ENCODE measurements at places on chromosomes 12 and 14.

GRCh38 chr12:33942172-33942571 is 80.1 kb upstream of the ALG10 start:
- no peak for DNase-seq

- DNase-seq = no peak
Observed at GRCh38 chr12:25242981-25243679, 7.6 kb downstream of the KRAS start.

DNA sequence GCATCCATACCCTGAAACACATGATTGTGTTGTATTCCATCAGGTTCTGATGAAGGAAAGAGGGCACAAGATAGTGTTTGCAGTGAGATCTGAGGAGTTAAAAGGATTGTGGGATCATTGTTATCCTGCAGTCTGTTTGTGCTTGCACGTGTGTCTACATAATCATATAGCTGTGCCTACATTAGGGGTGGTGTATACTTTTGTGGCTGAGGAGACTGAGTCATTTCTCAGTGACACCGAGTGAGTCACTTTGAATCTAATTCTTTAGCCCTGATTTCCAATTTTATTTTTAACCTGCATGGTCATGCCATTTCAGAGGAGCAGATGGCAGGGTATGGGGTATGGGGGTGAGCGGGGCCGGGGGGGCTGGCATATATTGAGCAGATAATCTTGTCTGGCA is 133.2 kb downstream of the ANO4 start:
- no peak for DNase-seq

GRCh38 chr12:56873382-56873781 is 60.8 kb downstream of the SDR9C7 start:
- no peak for DNase-seq

DNA sequence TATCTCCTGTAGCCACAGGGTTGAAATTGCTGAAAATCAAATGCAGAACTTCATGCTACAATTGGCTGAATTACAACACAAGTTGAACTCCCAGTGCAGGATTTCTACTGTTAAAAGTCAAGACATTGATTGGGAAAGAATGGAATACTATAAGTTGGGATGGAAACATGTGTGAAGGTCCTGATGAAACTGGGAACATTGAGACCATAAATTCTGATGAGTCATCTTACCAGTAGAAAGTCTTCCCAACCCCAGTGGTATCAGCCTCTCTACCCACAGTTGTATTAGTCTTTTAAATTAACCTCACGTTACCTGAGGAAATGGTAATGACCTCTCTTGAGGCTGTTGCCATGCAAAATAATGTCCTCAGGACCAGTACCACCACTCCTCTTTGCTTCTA is 27.4 kb upstream of the DYRK2 start:
- no peak for DNase-seq

GRCh38 chr12:25130741-25131188 is 64.2 kb downstream of the DNAI7 start:
- no peak for DNase-seq

DNA sequence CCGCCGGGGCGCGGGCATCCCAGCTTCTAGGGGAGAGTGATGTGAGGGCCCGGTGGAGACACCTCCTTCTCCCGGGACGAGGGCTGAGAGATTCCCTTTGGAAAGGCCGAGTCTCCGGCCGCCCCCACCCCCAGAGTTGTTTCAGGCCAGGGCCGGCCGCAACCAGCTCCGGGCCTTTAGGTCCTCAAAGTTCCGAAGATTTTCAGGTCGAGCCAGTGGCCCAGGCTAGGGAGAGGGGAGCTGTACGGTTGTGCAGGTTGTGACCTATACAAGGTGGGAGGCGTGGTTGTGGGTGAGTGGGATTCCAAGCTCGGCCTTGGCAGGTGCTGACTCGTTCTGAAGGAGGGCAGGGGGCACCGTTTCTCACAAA is 18.4 kb upstream of the ANKRD33 start:
- DNase-seq = no peak

GRCh38 chr12:3161861-3162260 is 84.7 kb downstream of the TSPAN9 start:
- no peak for DNase-seq

DNA sequence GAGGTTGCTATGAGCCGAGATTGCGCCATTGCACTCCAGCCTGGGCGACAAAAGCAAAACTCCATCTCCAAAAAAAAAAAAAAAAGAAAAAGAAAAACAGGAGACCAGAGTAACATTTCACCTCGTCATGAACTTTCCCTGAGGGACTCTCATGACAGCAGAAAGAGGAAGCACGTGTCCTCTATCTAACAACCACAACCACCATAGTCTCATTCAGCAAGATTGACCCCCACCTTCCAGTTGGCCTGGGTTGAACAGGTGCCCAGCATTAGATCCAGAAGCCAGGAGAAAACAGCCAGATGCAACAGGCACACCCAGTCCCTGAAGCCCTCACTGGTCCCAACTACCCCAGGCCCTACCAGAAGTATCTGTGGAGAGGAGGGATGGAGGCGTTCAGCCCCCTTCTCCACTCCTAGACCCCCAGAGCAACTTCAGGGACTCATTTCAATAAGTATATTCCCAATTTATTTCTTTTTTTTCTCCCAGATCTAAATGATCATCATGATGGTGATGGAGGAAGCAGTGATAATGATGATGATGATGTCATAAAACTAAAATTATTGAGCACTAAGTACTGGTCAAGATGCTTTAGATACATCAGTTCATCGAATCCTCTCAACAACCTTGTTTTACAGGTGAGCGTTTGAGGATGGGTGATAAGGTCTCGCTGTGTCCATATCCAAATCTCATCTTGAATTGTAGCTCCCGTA is 235.0 kb downstream of the EFCAB11 start:
- no peak for DNase-seq

- no peak for DNase-seq
Observed at GRCh38 chr14:73289308-73289707, 52.0 kb downstream of the PAPLN start.

- DNase-seq = no peak
Observed at GRCh38 chr14:77151918-77152588, 10.5 kb upstream of the ZDHHC22 start.

DNA sequence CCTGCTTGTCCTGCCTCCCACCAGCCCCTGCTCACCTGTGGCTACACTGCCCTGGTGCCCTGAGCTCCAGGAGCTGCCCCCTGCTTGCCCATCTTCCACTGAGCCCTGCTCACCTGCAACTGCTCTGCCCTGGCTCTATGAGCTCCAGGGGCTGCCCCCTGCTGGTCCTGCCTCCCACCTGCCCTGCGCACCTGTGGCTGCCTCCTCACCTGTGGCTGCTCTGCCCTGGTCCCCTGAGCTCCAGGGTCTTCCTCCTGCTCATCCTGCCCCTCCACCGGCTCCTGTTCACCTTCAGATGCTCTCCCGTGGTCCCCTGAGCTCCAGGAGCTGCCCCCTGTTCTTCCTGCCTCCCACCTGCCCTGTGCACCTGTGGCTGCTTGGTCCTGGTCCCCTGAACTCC is 247.6 kb downstream of the TMEM121 start:
- DNase-seq = peak; percentile 39

- DNase-seq = no peak
Observed at GRCh38 chr12:117926391-117926899, 42.3 kb downstream of the KSR2 start.

DNA sequence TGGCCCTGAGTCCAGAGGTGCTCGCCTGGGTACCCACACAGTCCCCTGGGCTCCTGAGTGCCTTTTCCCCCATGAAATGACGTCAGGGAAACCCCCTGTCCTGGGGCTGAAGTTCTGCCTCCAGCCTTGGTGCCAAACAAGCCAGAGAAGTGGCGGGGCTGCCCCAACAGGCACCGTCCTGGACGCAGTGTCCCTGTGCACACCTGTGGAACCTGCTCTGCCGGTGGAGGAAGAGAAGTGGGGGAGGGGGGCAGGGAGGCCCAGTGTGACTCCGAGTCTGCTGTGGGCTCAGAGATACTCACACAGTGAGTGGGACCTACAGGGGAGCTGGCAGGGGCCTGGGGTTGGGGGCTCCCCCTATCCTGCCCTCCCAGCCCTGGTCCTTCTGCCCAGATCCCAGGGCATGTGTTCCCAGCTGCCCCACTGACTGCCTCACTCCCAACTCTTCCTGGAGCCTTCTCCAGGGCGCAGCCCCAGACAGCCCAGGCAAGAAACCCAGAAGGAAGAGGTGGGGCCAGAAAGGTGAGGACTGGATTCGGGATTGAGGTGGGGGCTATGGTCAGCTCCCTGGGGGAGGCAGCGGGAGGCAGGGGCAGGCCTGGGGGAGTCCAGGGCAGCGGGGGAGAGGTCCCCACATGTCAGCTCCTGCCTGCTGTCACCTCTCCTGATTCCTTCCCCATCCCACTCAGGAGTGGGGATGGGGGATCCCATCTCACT is 24.7 kb downstream of the CCDC85C start:
- DNase-seq = no peak

DNA sequence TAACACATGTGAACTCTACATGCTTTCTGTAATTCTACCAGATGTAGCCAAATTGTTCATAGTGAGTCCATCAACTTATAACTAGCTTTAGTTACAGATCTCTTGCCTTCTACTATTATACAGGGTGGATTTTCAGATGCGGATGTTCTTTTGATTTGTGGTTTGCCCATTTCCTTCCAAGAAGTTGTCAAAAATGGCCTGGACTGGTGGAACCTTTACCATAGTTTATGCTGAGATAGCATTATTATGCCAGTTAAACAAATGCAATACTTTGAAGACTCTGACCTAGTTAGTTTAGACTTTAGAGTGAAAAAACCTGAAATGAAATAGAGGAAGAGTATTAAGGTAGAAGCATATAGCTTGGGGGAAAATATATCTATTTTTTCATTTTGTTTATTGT is 27.4 kb upstream of the CFL2 start:
- DNase-seq = no peak

- DNase-seq = no peak
Observed at GRCh38 chr12:94873734-94874517, 129.6 kb downstream of the NDUFA12 start.

- no peak for DNase-seq
Observed at GRCh38 chr14:50964683-50965390, 20.6 kb upstream of the PYGL start.

- DNase-seq = no peak
Observed at GRCh38 chr14:57761800-57762199, 104.1 kb downstream of the SLC35F4 start.

GRCh38 chr14:64663174-64663573 is 41.0 kb upstream of the PLEKHG3 start:
- no peak for DNase-seq

- no peak for DNase-seq
Observed at GRCh38 chr14:61608245-61609165, 86.8 kb upstream of the HIF1A start.

- DNase-seq = no peak
Observed at GRCh38 chr12:45890276-45890675, 100.1 kb downstream of the SCAF11 start.

GRCh38 chr12:62899568-62900390 is 35.2 kb downstream of the PPM1H start:
- DNase-seq = no peak

DNA sequence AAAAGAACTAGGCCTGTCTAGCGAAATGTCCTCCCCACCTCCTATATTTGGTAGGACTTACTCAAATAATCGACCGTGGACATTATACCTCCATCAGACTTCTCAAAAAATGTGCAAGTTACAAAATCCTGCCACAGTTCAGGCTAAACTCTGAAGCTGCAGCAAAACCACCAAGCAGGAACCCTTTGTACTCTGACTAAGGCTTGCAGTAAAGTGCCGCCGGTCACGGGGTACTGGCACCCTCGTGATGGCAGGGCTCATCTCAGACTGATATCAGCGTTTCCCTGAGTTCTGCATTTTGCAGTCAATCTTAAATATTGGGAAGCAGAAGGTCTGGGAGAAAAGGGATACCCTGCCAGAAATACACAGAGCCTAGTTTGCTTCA is 17.1 kb downstream of the SLC11A2 start:
- DNase-seq = peak; percentile 3

GRCh38 chr12:92123780-92124688 is 21.6 kb downstream of the BTG1 start:
- DNase-seq = no peak

- DNase-seq = no peak
Observed at GRCh38 chr12:111444314-111444924, 38.7 kb downstream of the SH2B3 start.

DNA sequence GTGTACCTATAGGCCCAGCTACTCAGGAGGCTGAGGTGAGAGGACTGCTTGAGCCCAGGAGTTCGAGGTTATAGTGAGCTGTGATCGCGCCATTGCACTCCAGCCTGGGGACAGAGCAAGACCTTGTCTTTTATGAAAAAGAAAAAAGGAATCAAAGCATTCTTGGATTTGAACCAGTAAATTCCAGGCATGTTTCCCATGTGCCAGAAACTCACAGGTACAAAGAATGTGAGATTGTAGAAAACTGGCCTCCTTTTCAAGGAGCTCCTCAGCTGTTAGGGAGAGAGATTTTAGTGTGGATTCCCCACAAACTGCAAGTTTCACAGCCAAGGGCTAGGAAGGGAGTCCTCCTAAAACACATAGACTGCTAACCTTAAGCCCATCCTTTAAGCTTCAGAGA is 95.0 kb downstream of the FOXN4 start:
- DNase-seq = no peak

- DNase-seq = no peak
Observed at GRCh38 chr14:77598366-77599070, 17.9 kb downstream of the SPTLC2 start.

GRCh38 chr12:106309671-106310505 is 7.4 kb downstream of the TCP11L2 start:
- DNase-seq = no peak

DNA sequence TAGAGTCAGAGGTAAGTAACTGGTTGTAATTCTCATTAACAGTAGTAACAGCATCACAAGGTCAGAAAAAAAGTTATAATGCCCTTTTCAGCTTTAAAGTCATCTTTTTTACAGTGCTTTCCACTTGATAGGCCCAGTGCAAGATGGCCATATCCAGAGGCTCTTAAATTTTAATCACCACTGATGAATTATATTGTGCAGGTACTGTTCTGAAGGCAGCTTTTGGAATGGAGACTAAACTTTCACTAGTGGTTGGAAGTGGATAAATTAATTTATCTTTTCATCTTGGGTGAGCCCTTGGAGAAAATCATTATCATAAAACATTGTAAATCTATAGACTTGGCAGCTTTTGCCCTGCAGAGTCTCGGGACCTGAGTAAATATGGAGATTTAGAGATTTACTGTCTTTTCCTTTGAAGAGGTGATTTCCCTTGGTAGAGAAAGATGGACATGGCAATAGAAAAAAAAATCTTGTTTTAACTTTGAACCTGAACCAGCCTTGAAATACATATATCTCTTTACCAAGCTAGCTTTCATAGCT is 969.1 kb upstream of the NOVA1 start:
- no peak for DNase-seq

All from caudate nucleus (tissue), 63 donors.